ENCODE measurements at places on chromosomes 6 and 20.

DNA sequence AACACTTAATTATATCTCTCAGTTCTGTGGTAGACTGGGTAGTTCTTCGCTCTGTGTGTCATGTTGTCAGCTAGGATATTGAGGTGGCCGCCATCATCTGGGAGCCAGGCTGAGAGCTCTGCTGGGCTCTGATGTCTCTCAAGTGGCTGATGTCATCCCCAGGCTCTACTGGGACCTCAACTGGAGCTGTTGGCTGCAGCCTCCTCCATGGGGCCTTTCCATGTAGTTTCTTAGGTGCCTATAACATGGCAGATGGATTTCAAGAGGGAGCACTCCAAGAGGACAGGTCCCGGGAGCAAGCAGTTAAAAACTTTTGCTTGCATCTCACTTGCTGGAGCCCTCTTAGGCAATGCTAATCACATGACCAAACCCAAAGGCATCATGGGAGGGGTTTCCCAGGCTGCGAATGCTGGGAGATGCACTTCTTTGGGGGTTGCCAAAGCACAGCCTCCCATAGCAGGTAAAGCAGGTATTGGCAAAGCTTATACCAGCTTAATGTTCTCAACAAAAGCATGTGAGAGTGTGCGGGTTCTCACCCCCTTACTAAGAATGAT, 129.8 kb downstream of the TMEM242 start:
- H3K4me1 ChIP-seq: peaks cover 3% of the 10 kb centered on the region
- no peaks in the 10 kb centered on the region for H3K27me3 ChIP-seq
- no peak overlapping the region for H3K27ac ChIP-seq
- H3K36me3 ChIP-seq: peaks cover 44% of the 10 kb centered on the region
- H3K4me3 ChIP-seq: no peak overlapping the region

DNA sequence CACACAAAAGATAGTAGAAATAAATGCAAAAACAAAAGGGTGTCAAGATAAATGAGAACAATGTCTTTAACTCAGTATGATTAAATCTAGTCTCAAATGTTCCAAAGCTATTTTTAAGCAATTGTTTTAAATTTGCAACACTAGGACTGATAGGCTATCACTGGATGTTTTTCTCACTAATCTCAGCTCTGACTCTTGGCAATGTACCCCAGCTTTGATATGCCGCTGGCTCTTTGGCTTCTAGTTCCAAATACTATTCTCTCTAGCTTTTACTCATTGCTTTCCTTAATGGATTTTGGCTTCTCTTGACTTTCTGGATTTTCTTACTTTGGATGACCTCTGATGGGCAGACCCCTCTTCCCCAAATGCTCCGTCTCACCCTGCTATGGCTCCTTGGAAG, 116.0 kb upstream of the SLC35B3 start:
- DNase-seq: no peak
- H3K36me3 ChIP-seq: no peaks in the 10 kb centered on the region
- no peak overlapping the region for H3K4me3 ChIP-seq
- H3K4me1 ChIP-seq: no peaks in the 10 kb centered on the region

- DNase-seq: no peak
- H3K27me3 ChIP-seq: no peaks in the 10 kb centered on the region
- peaks cover 57% of the 10 kb centered on the region for H3K4me1 ChIP-seq
- H3K4me3 ChIP-seq: no peak overlapping the region
- peak overlapping the region; percentile 7 for H3K27ac ChIP-seq
Observed at GRCh38 chr20:36468149-36469000, 72.9 kb upstream of the MYL9 start.

GRCh38 chr6:151948002-151948743, 140.7 kb downstream of the ESR1 start:
- DNase-seq: no peak
- H3K27ac ChIP-seq: no peak overlapping the region
- H3K4me3 ChIP-seq: no peak overlapping the region
- no peaks in the 10 kb centered on the region for H3K27me3 ChIP-seq
- H3K36me3 ChIP-seq: no peaks in the 10 kb centered on the region

DNA sequence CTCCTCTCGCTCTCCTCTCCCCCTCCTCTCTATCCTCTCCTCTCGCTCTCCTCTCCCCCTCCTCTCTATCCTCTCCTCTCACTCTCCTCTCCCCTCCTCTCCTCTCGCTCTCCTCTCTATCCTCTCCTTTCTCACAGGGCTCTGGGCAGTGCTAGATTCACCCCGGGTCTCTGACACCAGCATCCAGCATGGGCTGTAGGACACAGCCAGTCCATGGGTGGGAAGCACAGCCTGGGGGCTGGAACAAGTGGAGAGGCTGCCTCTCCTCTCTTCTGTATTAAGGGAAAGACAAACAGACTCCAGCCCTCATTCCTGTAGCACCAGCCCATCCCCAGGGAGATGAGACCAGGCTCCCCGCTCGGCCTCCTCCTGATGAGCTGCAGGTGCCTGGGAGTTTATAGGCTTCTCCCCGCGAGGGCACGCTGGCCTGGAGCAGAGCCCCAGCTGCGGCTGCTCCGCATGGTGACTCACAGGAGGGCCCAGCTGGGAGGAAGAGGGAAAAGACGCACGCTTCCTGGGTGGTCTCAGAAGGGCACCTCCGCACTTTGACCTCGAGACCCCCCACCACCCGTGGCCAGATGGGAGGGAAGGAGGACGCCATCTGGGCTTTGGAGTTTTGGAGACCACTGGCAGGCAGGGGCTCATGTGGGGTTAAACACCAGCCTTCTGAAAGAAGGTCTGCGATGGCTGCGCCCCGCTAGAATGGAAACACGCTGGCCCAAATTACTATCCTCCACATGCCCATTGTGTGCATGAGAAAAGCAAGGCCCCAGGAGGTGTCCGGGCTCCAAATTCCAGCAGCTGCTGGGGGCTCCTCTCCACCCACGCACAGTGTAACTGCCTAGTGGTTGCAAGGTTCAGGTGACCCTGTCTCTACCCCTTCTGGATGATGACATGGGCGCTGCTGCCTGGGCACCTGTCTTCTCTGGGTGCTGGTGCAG, 68.0 kb downstream of the BMP7 start:
- peak; percentile 11 for DNase-seq
- H3K27ac ChIP-seq: no peak overlapping the region
- H3K4me1 ChIP-seq: peaks cover 17% of the 10 kb centered on the region
- no peak overlapping the region for H3K4me3 ChIP-seq
- no peaks in the 10 kb centered on the region for H3K36me3 ChIP-seq

GRCh38 chr6:99611148-99611547, 4.5 kb downstream of the PRDM13 start:
- DNase-seq: no peak
- peaks cover 30% of the 10 kb centered on the region for H3K4me1 ChIP-seq
- peaks cover 98% of the 10 kb centered on the region for H3K27me3 ChIP-seq
- no peak overlapping the region for H3K4me3 ChIP-seq
- no peak overlapping the region for H3K27ac ChIP-seq

- peaks cover 2% of the 10 kb centered on the region for H3K4me1 ChIP-seq
- no peak for DNase-seq
- H3K27me3 ChIP-seq: no peaks in the 10 kb centered on the region
- no peak overlapping the region for H3K27ac ChIP-seq
- no peaks in the 10 kb centered on the region for H3K36me3 ChIP-seq
- no peak overlapping the region for H3K4me3 ChIP-seq
Observed at GRCh38 chr6:14077193-14077867, 40.2 kb upstream of the CD83 start.

GRCh38 chr6:137910843-137911456, 43.9 kb downstream of the TNFAIP3 start:
- no peak overlapping the region for H3K4me3 ChIP-seq
- no peak for DNase-seq
- no peaks in the 10 kb centered on the region for H3K36me3 ChIP-seq
- no peaks in the 10 kb centered on the region for H3K27me3 ChIP-seq
- no peak overlapping the region for H3K27ac ChIP-seq

DNA sequence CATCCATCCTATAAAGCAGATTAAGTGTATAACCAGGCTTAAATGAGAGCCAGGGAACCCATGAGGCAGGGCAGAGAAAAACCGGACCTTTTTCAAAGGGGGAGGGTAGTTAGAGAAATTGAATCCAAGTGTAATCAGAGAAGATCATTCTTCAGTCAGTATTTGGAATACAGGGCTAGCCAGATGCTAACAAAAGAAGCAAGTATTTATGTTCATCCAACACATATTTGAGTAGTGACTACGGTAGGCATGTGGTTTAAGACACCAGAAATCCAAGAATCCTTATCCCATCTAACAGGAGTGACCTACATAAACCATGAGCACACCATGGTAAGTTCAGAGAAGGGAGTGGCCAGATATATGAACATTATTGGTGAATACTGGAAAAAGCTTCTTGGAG, 46.8 kb upstream of the FAM83C start:
- DNase-seq: peak; percentile 88
- H3K27me3 ChIP-seq: no peaks in the 10 kb centered on the region
- H3K4me1 ChIP-seq: peaks cover 13% of the 10 kb centered on the region
- H3K36me3 ChIP-seq: no peaks in the 10 kb centered on the region

DNA sequence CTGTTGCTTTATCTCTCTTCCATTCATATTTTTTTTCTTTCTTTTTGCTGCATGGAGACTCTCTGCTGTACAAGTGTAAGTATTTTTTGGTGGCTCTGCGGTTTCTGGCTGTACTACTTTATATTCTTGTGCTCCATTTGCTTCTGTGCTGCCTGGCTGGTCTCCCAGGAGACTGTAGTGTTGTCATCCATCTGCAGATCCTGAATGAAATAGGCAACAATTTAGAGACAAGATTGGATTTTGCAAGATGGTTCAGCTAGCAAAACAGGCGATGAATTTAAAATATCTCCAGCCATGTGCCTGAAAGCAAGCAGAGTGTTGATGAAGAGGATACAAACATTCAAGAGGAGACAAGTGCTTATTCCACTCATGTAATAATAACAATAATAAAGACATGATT, 75.1 kb upstream of the SCGN start:
- no peak for DNase-seq
- H3K27ac ChIP-seq: no peak overlapping the region
- H3K36me3 ChIP-seq: no peaks in the 10 kb centered on the region

DNA sequence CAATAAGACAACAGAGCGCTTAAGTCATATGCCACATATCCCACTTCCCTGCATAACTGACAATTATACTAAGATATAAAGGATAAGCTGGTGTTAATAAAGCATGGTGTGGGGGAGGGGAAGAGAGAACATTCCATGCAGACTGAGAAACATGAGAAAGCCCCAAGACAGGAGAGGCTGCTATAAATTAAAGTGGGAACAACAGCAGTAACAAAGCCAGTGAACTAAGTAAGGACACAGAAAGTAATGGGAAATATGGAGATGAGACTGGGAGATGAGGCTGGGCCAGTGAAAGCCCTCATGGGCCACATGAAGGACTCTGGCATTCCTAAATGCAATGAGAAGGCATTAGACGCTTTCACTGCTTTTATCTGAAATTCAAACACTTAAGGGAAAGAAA, 41.3 kb downstream of the SESN1 start:
- no peak for DNase-seq
- H3K27me3 ChIP-seq: no peaks in the 10 kb centered on the region
- H3K4me1 ChIP-seq: peaks cover 2% of the 10 kb centered on the region
- H3K36me3 ChIP-seq: no peaks in the 10 kb centered on the region
- H3K27ac ChIP-seq: no peak overlapping the region
- H3K4me3 ChIP-seq: no peak overlapping the region

- no peak overlapping the region for H3K27ac ChIP-seq
- no peak for DNase-seq
- no peaks in the 10 kb centered on the region for H3K36me3 ChIP-seq
Observed at GRCh38 chr6:43286980-43287716, 10.9 kb upstream of the SLC22A7 start.

GRCh38 chr6:44061375-44062104, 65.7 kb downstream of the MRPL14 start:
- H3K4me1 ChIP-seq: peaks cover 49% of the 10 kb centered on the region
- H3K36me3 ChIP-seq: no peaks in the 10 kb centered on the region
- peak; percentile 83 for DNase-seq
- no peak overlapping the region for H3K27ac ChIP-seq
- no peak overlapping the region for H3K4me3 ChIP-seq
- H3K27me3 ChIP-seq: no peaks in the 10 kb centered on the region

GRCh38 chr6:128847431-128848210, 35.3 kb upstream of the LAMA2 start:
- H3K27me3 ChIP-seq: no peaks in the 10 kb centered on the region
- no peaks in the 10 kb centered on the region for H3K36me3 ChIP-seq
- no peak for DNase-seq
- no peak overlapping the region for H3K4me3 ChIP-seq
- H3K4me1 ChIP-seq: no peaks in the 10 kb centered on the region
- no peak overlapping the region for H3K27ac ChIP-seq

GRCh38 chr6:117034547-117034946, 157.5 kb downstream of the RFX6 start:
- H3K27me3 ChIP-seq: no peaks in the 10 kb centered on the region
- DNase-seq: no peak
- H3K27ac ChIP-seq: no peak overlapping the region
- H3K4me1 ChIP-seq: no peaks in the 10 kb centered on the region
- H3K4me3 ChIP-seq: no peak overlapping the region

DNA sequence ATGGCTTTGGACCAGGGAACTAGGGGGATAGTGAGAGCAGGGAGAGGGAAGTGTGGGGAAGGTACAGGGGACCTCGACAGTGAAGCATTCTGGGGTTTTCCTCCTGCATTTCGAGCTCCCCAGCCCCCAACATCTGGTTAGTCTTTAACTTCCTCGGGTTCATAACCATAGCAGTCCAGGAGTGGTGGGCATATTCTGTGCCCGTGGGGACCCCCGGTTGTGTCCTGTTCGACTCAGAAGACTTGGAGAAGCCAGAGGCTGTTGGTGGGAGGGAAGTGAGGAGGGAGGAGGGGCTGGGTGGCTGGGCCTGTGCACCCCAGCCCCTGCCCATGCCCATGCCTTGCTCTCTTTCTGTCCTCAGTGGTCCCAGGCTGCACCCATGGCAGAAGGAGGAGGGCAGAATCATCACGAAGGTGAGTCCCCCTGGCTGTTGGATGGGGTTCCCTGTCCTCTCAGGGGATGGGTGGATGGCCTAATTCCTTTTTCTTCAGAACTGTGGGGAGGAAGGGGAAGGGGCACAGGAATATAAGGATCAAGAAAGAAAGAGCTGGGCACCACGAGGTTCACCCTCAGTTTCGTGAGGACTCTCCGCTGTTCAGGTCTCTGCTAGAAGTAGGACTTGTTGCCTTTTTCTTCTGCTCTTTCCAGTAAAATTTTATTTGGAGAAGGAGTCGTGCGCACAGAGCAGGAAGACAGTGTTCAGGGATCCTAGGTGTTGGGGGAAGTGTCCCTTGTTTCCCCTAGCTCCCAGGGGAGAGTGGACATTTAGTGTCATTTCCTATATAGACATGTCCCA, 4.2 kb downstream of the VEGFA start:
- H3K36me3 ChIP-seq: peaks cover 32% of the 10 kb centered on the region
- no peaks in the 10 kb centered on the region for H3K27me3 ChIP-seq
- peak overlapping the region; percentile 22 for H3K27ac ChIP-seq

DNA sequence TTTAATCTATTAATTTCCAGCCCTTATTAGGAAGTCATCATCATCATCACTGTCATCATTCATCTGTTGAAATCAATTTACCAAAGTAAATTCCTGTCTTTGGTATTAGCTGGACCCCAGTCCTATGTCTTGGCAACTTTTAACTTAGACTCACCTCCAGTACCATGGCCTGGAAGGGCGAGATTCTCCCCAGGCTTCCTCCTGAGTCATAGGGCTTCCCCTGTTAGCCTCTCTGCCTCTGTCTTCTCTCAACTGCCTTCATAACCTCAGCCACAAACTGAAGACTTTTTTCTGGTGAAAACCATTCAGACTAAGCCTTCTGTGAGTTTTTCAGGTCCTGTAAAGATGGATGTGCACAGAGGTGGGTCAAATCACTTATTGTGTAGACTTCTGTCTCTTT, 95.0 kb downstream of the NKAIN2 start:
- no peaks in the 10 kb centered on the region for H3K36me3 ChIP-seq
- no peak overlapping the region for H3K27ac ChIP-seq
- no peaks in the 10 kb centered on the region for H3K4me1 ChIP-seq

- H3K36me3 ChIP-seq: peaks cover 69% of the 10 kb centered on the region
- no peak overlapping the region for H3K27ac ChIP-seq
Observed at GRCh38 chr6:119179062-119179461, 100.6 kb upstream of the FAM184A start.

GRCh38 chr20:5342021-5342420, 25.3 kb upstream of the PROKR2 start:
- H3K36me3 ChIP-seq: no peaks in the 10 kb centered on the region
- H3K4me3 ChIP-seq: no peak overlapping the region
- peak; percentile 10 for DNase-seq
- H3K27ac ChIP-seq: no peak overlapping the region
